ENCODE measurements at places on chromosomes 7 and 10.

- no peak for DNase-seq
Observed at GRCh38 chr10:93076871-93077270, 3.2 kb downstream of the CYP26A1 start.

- no peak for DNase-seq
Observed at GRCh38 chr7:26688936-26689506, 175.4 kb downstream of the SKAP2 start.

GRCh38 chr7:19090526-19090925 is 26.9 kb downstream of the TWIST1 start:
- no peak for DNase-seq

DNA sequence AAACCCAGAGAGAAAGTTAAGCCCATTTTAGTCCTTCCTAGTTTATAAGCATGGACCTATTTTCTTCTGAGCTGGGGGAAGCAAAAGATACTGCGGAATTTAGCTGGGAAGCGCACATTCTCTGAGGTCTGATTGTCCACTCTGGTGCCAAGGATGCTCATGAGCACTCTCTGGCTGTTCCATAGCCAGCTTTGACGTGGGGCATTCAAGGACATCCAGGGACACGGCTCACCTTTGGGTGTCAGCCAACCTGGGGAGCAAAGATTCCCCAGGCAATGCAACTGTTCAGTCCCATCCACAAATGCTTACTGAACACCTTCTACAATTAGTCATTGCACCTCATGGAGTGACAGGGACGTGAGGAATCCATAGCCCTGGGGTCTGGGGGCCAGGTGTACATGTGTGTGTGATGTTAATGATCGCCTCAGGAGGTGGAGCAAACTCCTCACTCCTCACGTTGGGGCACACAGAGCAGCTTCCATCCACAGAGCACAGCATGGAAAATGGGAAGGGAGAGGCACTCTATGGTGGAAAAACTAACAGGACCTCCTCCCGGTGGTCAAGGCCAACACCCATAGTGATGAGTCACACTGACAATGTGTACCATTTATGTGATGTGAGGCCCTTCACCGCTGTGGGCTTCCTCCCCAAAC is 67.5 kb upstream of the IGFBP3 start:
- DNase-seq, result no peak

GRCh38 chr7:107234436-107234835 is 65.6 kb downstream of the HBP1 start:
- no peak for DNase-seq

GRCh38 chr7:57375783-57376182 is 74.2 kb upstream of the ZNF716 start:
- DNase-seq, result no peak

GRCh38 chr10:130018730-130019185 is 54.7 kb upstream of the EBF3 start:
- no peak for DNase-seq

- DNase-seq, result no peak
Observed at GRCh38 chr10:69953851-69954250, 98.8 kb upstream of the MACROH2A2 start.

- no peak for DNase-seq
Observed at GRCh38 chr7:44264221-44264931, 61.0 kb downstream of the CAMK2B start.

GRCh38 chr7:79091661-79092060 is 361.8 kb downstream of the MAGI2 start:
- DNase-seq, result no peak

- DNase-seq, result no peak
Observed at GRCh38 chr7:137996871-137997270, 5.0 kb downstream of the CREB3L2 start.

- no peak for DNase-seq
Observed at GRCh38 chr7:47556511-47557180, 25.3 kb downstream of the TNS3 start.

- DNase-seq, result no peak
Observed at GRCh38 chr10:62655337-62655994, 149.1 kb upstream of the ADO start.

- DNase-seq, result no peak
Observed at GRCh38 chr10:97506199-97506991, 7.7 kb downstream of the UBTD1 start.
